MM.1S (cell line): ENCODE measurements at places on chromosomes 4 and X.
A peak's percentile ranks its signal among the peaks of the same experiment; 100 is the strongest.

DNA sequence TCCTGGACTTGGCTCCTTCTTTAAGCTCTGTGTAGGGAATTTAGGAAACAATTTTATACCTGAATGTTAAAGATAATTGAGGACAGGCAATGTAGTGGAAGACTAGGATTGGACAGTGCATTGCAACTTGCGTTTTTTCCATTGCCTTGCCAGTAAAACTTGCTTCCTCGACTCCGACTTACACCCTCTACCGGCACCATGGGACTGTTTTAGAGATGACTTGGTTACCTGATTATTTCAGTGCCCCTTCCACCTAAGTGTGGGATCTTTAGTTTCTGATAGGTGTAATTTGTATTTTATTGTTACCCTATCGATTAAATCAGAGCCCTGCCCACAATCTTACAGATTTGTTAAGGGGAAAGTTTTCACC, 1.2 kb downstream of the PRPS1 start:
- DNase-seq = peak; percentile 11

GRCh38 chrX:154605566-154605965, 13.5 kb downstream of the CTAG1B start:
- no peak for DNase-seq

- DNase-seq = no peak
These were observed 79.6 kb upstream of the C1QTNF7 start for GRCh38 chr4:15348236-15348635.

GRCh38 chr4:110454441-110454840, 21.5 kb upstream of the ENPEP start:
- no peak for DNase-seq

- DNase-seq = peak; percentile 64
These were observed 533 bp downstream of the IL15 start for GRCh38 chr4:141636771-141637460.

DNA sequence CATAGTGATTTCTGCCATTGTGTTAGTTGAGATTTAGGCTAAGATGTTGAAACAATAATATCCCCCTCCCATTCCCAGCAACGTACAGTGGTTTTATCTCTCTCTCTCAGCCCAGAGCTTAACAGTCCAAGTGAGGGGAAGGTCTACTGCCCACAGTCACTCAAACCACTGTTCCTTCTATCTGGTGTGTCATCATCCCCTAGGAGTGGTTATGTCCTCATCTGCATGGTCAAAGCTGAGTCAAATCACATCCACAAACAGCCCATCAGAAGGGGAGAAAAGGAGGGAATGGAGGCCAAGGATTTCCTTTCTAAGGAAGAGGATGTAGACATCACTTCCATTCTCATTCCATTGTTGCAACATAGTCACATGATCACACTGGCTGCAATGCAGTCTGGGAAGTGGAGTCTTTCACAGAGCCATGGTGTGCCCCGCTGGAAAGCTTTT, 42.8 kb upstream of the CHRNA9 start:
- no peak for DNase-seq

DNA sequence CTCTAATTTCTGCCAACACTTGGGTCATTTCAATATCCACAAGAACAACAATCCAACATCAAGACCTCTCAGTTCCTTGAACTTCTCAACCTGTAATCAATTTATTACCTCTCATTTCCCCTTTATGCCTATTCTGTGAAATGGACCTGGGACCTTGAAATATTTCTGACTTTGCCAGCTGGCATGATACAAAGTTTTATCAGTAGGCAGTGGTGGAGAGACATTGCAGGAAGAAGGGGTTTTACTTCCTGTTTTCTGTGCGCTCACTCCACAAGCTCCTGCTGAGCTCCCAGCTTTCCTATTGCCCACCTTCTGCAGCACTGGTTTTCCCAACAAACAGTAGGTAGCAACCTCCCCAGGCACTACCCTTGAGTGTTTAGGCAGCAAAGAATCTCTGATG, 3.5 kb upstream of the ARHGEF6 start:
- no peak for DNase-seq

- DNase-seq = peak; percentile 23
These were observed 60.5 kb downstream of the TMA16 start for GRCh38 chr4:163554870-163555465.

GRCh38 chr4:76430519-76431388, 4.3 kb upstream of the SHROOM3 start:
- DNase-seq = peak; percentile 79

DNA sequence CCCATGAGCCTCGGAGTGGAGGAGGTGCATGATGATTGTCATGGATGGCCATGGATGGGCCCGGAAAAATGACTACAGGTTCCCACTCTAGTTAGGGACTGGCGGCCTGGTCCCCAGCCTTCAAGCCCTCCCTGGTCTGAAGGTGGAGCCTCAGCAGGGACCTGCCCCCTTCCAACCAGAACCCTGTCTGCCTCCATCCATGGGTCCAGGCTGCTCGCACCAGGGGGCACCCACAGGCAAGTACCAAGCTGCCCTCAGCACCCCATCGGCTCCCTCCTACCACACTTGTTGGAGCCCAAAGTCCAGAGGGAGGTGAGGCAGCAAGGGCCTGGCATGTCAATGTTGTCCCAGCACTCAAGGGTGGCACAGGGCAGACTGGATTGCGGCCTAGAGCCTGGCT, 2468.6 kb downstream of the PCDH7 start:
- DNase-seq = no peak

DNA sequence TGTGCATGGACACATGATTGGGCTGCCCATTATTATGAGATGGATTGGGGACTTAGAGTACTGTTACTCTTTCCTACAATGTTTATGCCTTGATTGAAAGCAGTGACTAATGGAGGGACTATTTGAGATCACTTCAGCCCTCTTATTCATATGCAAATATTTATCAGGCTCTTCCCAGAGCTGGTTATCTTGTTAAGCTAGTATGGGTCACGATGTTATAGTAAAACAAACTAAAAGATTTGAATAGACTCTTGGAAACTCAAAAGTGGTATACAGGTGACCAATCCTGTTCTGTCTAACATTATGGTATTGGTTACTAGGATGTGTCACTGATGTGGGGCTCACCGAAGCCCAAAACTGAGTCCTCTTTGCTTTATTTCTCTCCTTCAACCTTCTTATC, 306.2 kb upstream of the CASK start:
- DNase-seq = no peak

DNA sequence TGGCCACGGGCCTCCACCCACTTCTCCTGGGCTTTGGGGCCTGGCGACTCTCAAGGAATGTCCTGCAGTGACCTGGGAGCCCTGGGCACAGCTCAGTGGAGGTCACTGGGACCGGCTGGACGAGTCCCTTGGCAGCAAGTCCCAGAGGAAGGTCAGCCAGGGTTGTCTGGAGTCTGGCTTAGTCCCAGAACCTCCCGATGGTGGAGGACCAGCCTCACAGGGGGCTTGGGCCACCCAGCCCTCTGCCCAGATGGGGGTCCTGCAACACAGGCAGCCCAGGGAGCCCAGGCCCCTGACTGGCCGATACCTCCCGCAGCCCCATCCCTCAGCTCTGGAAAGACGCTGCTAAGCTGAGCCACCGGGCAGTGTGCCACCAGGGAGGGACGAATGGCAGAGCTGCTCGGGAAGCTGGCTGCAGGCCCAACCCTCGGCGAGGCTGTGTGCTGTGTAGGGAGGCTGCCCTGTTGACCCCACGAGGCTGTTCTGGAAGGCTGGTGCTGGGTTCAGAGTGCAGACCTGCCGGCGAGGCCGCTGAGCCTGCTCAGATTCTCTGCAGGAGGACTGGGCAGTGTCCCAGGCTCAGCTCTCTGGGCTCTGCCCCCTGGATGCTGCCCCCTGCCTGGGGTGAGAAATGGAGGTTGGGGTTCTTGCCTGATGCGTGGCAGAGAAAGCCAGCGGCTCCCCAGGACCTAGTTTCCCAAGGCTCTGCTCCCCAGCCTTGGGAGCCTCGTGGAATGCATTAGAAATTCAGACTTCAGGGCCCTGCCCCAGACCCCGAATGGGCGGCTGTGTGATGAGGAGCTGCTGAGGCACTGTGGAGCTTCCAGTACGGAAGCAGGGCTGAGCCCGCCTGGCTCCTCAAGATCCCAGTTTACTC, 61.7 kb downstream of the ADRA2C start:
- DNase-seq = no peak

- DNase-seq = no peak
These were observed 124.5 kb upstream of the PLAC1 start for GRCh38 chrX:134782796-134783195.

GRCh38 chr4:48173056-48173991, 39.3 kb upstream of the TXK start:
- no peak for DNase-seq

DNA sequence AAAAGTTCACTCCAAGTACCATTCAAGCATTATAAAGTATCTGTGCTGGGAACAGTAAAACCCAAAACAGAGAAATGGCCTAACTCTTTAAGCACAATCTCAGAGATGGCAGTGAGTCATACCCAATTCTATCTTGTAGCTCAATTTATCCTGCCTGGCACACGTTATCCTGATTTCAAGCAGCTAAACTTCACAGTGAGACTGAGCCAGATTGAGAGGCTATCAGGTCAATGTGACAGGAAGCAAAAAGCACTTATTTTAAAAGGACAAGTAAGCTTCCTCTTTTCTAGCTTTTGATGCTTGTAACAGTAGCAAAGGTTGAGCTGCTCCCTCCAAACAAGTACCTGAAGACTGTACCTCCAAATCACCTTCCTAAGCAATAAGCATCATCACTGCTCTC, 324.9 kb downstream of the NAF1 start:
- no peak for DNase-seq

GRCh38 chr4:35818520-35818919, 425.8 kb downstream of the ARAP2 start:
- DNase-seq = no peak

DNA sequence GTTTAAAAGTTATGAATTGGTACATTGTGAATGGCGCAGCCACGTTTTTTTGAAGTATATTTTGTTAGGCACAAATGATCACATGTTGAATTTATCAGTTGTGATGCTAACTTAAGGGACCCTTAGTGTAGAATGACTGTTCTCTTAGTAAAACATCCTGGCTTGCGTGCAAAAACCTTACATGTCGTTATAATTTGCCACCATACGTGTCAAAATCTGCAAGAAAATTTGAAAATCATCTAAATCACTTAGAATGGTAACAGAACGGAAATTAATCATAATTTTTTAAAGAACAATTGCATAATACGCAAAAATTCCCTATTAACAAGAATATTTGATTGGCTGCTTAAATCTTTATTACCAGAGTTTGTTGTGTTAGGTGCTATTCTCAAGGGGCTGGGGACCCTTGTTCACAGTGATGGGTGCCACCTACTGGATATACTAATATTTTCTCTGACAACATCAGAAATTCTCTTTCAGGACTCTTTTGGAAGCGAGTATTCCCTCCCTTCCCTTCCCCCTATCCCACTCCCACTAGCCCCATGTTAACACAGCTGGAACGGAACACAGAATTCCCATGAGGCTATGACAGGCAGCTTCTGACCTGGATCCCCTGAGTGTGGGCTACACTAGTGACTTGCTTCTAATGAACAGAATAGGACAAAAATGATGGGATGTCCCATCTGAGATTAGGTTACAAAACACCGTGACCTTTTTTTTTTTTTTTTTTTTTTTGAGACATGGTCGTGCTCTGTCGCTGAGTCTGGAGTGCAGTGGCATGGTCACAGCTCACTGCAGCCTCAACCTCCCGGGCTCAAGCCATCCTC, 71.8 kb downstream of the SUPT20HL2 start:
- peak; percentile 30 for DNase-seq

DNA sequence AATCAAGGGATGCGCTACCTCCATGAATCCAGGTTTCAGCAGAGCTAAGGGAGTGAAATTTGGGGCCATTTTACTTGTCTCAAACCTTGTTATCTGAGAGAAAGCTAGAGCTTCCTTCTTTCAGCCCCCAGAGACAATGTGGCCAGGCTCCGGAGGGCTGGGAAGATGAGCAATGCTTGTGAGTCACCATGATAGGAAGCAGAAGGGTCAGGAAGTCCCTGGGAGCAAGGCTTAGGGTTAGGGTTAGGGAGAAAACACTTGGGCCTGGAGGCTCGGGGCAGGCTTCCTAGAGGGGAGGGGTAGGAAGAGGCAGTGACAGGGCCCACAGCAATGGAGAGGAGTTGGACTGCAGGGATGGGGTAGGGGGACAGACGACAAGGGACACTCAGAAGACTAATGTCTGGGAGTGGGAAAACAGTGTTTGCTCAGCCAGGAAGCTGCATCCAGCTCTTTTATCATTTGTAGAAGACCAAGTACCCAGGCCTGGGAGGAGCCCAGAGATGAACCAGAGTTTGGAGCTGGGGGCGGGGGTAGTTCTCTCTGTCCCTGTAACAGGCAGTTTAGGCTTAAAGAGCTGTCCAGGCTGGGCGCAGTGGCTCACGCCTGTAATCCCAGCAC, 16.4 kb upstream of the PORCN start:
- DNase-seq = no peak

GRCh38 chr4:1232661-1233621, 16.0 kb downstream of the CTBP1 start:
- no peak for DNase-seq

- no peak for DNase-seq
These were observed 31.4 kb downstream of the SSX5 start for GRCh38 chrX:48165241-48165640.

DNA sequence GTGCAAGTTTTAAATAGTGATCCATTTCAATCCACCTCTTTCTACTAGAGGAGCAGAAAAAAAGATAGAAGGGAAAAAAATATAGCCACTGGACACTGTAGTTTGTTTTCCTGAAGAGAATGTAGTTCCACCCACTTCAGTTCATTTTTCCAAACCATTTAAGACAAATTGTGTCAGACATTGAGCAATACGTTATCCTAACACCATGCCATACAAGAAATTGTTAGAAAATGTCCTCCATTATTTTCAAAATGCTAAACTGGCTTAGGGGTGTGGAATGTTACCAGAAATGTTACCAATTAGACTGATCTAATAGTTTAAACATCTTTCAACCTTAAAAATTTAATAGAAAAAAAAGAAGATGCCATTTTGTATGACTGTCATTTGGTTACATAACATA, 48.6 kb upstream of the ETNPPL start:
- DNase-seq = no peak

DNA sequence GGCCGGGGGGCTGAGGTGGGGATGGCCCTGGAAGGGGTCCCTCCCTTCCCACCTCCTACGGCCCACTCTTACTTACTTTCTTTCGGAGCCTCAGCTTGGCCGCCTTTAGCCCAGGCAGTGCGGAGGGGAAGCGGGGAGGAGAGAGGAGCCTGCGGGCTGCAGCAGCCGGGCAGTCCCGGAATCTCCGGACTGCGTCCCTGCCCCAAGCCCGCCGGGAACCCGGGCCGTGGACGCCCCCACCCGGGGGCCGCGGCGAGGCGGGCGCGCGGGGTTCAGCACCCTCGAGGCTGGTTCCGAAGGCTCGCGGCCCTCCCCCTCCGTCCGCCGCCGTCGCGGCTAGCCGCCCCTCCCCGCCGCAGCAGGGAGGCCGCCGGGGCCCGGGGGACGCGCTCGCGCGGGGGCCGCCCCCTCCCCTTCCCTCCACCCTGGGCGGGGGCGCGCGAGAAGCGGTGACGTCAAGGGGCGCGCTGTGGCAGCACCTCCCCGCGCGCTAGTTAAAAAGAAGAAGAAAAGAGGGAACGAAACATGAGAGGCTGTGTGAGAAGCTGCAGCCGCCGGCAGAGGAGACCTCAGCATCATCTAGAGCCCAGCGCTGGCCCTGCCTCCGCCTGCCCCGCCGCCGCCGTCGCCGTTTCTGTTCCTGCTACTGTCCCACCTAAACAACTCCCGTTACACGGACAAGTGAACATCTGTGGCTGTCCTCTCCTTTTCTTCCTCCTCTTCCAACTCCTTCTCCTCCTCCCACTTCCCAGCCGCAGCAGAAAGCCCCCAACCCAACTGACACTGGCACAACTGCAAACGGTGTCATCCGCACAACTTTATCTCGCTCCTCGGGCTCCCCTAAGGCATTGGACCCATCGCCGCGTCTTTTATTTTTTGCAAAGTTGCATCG, at the start of gene HHIP:
Gene HHIP, plus strand, starts transcription at position 526 of the 892 bp plus-strand sequence. CDS start 520 bp downstream, outside the sequence.
- DNase-seq = no peak
